Activated CD4-positive, alpha-beta T cell treated with anti-CD3 and anti-CD28 coated beads, Interleukin-2, amount 50 U/mL, for 1 hour (primary cell): ENCODE measurements at places on chromosomes 16 and 17.

DNA sequence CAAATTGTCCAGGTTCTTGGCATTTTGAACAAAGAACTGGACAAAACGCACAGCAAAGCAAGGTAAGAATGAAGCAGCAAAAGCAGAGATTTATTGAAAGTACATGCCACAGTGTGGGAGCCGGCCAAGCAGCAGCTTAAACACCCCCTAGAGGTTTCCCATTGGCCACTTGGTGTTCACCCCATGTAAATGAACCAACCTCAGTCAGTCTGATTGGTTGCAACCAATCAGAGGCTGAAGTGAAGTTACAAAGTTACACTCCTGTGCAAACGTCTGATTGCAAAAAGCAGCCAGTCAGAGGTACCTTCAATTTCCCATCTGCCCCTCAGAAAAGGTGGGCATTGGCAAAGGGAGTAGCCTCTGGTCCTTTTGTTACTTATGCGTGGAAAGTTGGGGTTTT lies 8.8 kb upstream of the ZNF263 start:
- DNase-seq = no peak

- DNase-seq = no peak
Measured at GRCh38 chr16:67150047-67150832, 558 bp downstream of the B3GNT9 start.

- peak; percentile 24 for DNase-seq
Measured at GRCh38 chr17:78979780-78980623, at the start of gene LGALS3BP. Gene LGALS3BP, minus strand, starts transcription at chr17:78979923. Its CDS starts 2,732 bp downstream, at chr17:78977191.

DNA sequence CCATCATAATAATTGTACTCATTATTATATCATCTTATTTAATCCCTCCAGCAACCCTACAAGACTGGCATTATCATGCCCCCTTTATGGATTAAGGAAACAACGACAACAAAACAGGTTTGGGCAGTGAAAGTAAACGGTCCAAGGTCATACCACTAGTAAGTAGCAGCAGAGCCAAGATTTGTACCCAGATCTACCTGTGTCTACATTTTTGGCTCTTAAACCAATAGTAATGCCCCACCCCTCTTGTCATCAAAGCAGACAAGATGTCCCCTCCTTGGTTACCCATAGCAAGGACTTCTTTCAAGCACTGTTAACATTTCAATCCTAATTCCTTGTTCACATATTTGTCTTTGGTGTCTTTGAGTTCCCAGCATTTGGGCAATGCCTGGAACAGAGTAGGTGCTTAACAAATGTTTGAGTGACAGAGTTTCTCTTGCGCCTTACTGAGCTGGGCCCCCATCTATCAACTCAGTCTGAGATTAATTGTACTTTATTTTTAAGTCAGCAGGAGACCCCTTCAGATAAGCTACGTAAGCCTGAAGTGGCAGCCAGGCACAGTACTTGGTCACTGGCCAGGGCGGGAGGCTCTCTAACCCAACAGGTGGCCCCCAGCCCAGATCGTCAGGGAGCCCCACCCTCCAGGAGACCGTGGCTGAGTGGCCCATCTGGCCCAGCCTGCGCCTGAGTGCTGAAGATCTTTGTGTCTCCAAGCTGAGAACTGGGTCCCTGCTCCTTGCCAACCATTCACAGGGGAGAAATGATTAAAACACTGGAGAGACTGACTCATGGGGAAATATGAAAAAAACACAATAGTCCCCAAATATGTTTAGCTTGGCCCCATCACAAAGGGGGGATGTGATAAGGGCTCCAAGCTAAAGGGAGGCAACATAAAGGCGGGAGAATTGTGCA lies 75.8 kb downstream of the AXIN2 start:
- no peak for DNase-seq

- DNase-seq = no peak
Measured at GRCh38 chr16:75701361-75701760, at the start of gene DUXB. Gene DUXB, minus strand, starts transcription at chr16:75701461. Its CDS starts 43 bp downstream, at chr16:75701418.

GRCh38 chr16:4873091-4873490 lies 25.8 kb downstream of the UBN1 start:
- DNase-seq = no peak

GRCh38 chr16:84390131-84390785 lies 21.9 kb downstream of the ATP2C2 start:
- DNase-seq = no peak

GRCh38 chr17:42577140-42577531 lies 393 bp downstream of the PSMC3IP start:
- no peak for DNase-seq

DNA sequence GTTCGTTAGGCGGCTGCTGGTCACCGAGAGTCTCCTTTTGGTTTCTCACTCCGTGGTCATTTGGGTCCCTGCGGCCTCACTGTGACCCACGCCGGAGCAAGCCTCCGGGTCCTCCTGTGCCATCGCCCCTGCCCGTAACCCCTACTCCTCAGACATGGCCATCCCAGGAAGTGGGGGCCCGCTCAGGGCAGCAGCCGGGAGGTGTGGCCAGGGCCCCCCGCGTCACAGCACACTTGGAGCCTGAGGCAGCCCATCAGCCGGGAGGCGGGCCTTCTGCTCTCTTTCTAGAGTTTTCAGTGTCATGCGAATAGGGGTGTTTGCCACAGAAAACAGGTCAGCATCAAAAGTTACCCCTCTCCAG lies 7.9 kb upstream of the WFIKKN1 start:
- DNase-seq = no peak

DNA sequence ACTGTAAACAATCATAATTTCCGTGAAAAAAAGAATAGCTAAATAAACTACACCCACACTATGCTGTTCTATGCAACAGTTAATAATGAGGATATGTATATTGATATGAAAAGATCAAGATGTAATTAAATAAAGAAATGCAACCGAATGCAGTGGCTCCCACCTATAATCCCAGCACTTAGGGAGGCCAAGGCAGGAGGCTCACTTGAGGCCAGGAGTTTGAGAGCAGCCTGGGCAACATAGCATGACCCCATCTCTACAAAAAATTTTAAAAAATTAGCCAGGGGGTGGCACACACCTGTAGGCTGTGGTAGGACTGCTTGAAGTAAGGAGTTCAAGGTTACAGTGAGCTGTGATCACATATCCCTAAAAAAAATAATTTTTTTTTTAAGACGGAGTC lies 14.9 kb downstream of the CENPV start:
- DNase-seq = no peak

DNA sequence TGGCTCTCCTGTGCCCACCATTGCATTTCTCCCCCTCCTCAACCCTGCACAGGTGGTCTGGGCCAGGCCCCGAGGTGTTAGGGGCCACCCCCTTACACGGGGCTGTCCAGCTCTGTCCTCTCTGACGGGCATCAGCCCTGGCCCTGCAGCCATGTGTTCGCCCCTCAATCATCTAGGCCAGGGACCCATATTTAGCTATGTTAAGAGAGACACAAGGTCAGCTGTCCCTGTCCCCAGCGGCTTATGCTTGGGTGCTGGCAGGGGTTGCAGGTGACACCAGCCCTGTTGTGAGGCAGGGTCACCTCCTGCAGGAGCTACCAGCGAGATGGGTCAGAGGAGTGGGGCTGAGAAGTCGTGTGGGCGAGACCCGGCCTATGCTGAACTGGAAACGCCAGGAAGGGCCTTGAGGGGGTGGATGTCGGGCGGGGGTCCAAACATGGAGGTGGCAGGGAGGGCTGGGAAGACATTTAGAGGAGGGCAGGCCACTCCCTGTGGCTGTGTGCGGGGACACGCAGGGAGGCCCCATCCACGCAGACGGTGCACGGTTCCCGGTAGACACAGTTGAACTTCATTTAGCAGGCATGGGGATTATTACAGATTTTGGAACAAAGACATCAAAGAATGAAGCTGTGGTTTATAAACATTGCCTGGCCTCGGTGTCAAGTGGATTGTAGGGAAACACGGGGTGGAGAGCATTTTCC lies 133.2 kb upstream of the CHMP6 start:
- DNase-seq = no peak

- peak; percentile 27 for DNase-seq
Measured at GRCh38 chr17:77959126-77959925, 823 bp downstream of the TNRC6C start.

GRCh38 chr16:2874032-2874911 lies 8.7 kb upstream of the FLYWCH2 start:
- no peak for DNase-seq

GRCh38 chr17:28717578-28718332 lies at the start of gene RAB34:
Gene RAB34, minus strand, starts transcription at chr17:28717868. Its CDS starts 602 bp downstream, at chr17:28717266.
- DNase-seq = no peak
